ENCODE measurements at places on chromosomes 4 and X.

DNA sequence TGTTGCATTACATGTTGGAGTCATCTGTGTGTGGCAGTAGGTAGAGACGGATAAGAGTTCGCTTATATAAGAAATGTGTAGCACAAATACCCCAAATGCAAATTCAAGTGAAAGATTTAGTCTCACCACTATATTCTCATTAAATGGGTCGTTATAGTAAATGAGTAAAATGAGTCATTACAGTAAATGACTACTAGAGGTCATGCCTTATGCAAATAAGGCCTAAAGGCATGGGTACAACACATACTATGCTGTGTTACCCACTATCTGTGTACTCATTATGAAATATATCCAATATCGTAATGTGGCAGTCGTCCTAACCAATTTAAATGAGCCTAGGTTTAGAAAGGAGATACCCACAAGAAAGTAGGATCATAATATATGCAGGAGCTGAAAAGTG, 1603.1 kb downstream of the C4orf33 start:
- DNase-seq: no peak

DNA sequence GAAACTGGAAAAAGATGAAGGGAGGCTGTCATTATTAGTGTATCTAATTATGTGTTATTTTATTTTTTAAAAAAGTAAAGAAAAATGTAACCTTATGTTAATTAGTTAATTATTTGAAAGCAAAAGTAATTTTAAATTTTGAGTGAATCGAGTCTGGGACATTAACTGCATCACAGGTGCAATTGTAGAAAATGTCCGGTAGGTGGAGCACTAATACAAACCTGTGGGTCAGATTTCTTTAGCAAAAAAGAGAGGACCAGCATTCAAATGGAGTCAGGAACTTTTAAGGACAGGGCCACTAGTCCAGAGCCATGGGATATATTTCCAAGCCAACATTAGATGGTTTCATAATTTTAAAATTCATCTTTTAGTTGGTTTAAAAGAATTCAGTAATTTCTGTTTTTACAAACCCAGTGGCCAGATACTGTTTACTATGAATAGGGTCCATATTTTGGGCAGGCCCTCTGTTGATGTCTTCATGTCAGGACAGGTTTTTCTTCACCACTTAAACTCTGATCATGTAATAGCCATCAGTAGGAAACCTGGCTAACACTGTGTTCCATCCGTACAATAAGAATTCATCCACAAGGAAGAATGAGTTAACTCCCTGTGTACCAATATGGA, 27.2 kb downstream of the BST1 start:
- DNase-seq: no peak

DNA sequence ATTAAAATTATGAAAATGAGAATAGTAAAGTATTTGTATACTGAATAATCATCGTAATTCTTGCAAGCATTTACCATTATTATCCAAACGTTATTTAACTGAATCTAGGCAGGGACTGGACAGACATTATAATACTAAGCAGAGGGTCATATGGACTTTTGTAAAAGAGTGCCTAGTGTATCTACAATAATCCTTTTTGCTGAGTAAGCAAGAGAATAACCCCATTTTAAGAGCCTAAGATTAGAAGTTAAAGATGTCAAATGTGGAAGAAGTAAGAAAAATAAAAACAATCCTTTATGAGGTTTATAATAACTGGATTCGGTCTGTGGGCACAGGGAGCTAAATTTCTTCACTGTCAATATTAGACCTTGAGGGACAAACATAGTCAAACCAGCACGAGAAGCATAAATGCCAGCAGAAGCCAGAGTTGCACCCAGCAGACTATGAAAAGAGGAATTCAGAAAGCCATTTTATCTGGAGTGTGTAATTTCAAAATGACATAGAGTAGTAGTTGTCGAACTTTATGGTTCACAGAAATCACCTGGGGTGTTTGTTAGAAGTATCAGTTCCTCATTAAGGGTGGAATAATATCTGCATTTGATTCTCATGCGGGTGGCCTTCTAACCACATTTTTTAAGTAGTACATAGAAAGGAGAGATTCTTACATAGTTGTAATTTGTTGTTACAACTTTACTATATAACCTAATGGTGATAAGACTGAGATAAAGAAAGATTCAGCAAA, 39.7 kb upstream of the DCLK2 start:
- DNase-seq: peak; percentile 52

GRCh38 chr4:17336524-17336961, 175.3 kb downstream of the QDPR start:
- DNase-seq: no peak

DNA sequence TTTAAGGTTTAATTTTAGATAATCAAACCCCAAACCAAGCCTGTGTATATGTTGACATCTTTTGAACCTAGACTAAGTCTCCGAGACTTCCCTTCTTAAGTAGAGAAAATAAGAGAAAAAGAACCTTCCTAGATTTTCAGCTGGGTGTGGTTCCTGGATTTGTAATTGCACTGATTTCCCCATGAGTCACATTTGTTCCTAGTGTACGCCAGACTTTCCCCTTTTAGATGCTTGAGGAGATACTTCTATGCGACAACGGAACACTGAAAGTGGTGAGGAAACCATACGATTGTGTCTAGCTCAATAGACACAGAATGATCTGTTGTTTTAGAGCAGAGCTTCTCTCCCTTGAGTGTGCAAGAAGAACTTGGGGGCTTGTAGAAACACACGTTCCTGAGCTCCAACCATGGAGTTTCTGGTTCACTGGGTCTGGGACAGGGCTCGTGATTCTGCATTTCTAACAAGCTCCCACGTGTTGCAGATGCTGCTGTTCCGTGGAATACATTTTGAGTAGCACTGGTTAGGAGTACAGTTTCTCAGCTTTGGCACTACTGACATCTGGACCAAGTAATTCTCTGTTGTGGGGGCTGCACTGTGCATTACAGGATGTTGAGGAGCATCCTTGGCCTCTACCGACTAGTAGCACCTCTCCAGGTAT, 87.1 kb downstream of the AMELX start:
- DNase-seq: no peak

GRCh38 chr4:55407119-55407518, 11.4 kb downstream of the TMEM165 start:
- DNase-seq: no peak
